ENCODE measurements at places on chromosomes 12 and 14.

DNA sequence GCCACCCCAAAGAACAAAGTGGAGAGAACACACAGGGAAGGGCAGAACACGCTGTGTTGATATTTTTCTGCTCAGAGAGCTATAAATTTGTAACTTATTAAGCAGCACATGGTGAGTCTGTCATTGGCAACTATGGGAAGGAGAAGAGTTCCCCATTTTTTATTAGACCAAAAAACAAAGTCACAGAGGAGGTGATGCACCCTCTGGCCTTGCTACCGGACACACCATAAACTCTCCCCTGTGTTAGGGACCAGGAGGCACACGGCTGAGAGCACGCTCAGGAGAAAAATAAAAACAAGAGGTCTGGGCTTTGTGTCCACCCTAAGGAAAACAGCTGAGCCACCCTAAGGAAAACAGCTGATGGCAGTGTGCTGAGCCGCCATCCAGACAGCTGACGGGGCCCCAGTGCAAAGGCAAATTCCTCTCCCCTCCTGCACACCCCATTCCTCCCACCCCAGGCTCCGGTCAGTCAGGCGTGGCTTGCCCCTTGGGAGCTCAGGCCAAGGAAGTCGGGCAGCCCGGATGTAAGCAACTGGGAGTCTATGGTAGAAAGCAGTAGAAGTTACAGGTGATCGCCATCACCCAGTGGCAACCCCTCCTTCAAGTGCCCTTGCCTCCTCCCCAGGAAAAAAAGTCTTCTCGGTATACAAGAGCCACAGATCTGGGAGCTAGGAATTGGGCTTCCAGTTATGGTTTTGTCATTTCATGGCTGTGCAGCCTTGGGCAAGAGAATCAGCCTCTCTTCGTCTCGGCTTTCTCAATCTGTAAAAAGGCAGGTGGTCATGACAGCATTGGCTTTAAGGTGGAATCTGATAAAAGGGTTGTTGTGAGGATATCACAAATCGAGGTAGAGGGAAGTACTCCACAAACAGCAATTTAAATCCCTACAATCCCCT lies 2.4 kb downstream of the PXN start:
- no peak for DNase-seq
- H3K36me3 ChIP-seq: no peaks in the 10 kb centered on the region
- peak overlapping the region; percentile 94 for H3K4me3 ChIP-seq
- H3K4me1 ChIP-seq: peaks cover 75% of the 10 kb centered on the region
- H3K27me3 ChIP-seq: no peaks in the 10 kb centered on the region

DNA sequence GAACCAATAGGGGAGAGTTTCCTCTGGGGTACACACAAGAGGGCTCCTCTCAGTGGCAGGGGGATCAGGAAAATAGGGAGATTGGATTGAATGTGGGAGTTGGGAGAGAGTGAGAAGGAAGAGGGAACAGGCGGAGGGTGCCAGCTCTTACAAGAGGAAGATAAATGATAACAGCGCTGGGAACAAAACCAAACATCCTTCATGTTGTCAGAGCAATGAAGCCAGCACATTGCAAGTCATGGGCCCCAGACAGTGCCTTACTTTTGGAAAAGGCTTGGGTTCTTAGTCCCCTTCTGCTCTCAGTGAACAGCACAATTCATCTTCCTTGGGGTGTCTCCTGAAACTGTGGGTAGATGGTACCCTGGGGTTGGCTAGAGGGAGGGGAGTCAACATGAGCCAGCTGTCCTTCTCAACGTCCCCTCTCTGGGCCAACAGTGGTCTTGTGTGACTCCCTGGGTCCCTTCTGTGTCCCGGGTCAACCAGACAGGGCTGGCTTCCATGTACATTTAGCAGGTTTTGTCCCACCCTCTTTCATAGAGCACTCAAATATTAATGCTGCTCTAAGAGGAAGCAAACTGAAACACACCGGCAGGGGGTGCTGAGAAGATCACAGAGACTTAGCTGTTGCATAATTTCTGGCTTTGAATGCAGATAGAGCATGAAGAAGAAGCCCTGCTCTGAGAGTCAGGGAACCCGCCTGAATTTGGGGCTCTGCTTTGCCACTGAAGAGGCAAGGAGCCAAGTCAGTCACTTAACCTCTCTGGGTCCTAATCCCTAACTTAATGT lies 138.5 kb downstream of the ESRRB start:
- H3K4me1 ChIP-seq: no peaks in the 10 kb centered on the region
- no peak overlapping the region for H3K4me3 ChIP-seq
- no peaks in the 10 kb centered on the region for H3K36me3 ChIP-seq
- H3K27ac ChIP-seq: no peak overlapping the region

DNA sequence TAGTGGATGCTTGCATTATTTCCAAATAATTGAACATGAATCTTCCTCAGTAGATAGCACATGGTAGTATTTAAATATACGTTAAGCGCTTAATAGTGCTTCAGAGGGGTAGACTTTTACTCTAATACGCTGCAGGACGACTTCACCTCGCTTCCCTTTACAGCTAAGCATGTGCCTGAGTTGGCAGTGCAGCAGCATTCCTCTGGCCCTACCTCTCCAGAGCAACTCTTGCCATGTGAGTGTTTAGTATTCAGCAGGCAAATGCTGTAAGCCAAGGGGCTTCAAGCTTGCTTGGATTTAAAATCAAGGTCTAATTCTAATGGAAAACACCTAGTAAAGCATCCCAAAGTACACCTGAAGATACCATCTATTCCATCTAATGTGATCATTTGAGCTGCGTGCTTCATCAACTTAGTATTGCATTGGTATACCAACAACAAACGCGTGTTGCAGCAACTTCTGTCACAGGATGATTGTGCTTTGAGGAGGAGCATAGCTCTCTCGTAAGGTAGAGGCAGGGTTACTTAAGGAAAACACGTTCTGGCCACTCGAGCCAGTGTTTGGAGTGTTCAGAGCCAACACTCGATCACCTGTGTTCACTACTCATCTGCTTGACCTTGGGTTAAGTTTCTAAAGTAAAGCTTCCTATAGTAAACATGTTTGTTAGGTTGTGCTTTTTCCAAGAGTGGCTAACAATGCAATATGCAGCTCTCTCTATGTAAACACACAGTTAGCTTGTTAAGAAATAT lies 60.6 kb downstream of the PIWIL1 start:
- H3K36me3 ChIP-seq: no peaks in the 10 kb centered on the region
- no peak overlapping the region for H3K27ac ChIP-seq
- H3K4me1 ChIP-seq: no peaks in the 10 kb centered on the region
- H3K27me3 ChIP-seq: no peaks in the 10 kb centered on the region
- no peak overlapping the region for H3K4me3 ChIP-seq

DNA sequence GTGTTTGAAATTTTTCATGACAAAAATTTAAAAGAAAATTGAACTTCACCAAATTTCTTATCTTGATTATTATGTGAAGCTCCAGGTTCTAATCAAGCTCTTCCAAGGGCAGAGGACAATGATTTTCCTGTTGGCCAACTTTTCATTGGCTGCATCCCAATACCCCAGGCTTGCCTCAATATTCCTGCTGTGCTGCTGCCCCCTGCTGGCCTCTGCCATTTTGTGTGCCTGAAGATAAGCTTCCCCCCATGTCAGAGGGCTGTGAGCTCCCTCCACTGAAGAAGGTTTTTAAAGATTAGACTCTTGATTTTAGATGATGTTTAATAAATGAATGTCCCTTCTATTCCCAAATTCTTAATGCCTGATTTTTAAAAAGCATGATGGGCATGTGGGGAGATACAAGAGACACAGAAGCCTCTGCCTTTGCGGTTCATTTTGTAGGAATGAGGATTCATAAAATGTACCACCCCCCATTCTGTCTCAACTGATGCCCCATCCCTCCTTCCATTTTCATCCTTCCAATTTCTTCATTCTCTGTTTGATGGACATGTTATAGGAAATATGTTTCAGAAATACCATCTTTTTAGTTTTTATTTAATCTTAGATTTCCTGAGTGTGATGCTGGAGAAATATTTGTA lies 76.7 kb upstream of the RGS6 start:
- no peaks in the 10 kb centered on the region for H3K36me3 ChIP-seq
- no peak overlapping the region for H3K27ac ChIP-seq
- H3K27me3 ChIP-seq: no peaks in the 10 kb centered on the region
- no peak overlapping the region for H3K4me3 ChIP-seq
- DNase-seq: no peak

DNA sequence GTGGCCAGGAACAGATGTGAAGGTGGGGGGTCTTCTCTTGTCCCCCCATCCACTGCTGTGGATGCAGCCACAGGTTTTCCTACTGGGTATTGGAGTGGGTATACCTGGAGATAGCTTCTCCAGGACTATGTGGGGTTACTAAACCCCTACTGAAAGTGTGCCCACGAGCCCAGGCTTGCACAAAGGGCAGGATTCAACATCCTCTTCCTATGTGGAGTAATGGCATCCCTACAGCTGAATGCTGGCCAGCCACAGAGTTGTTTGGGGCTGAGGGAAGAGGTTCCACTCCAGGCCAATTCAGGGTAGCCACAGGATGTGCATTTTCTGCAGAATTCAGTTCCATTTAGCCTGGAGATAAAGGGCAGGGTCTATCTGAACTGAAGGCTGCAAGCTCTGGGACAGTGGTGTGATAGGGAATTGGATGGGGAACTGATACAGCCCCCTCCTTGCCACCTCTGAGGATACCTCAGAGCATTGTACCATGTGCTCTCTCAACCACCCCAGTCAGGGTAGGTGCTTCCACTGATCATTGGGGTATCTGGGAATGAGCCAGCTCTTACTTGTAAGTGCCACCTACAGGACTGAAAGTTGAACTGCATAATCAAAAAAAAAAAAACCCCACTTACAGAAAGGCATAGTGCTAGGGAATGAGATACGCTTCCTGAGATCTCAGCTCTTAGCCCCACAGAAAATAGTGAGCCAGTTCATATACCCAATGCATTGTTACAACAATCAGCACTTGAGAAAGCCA lies 187.1 kb downstream of the KITLG start:
- no peaks in the 10 kb centered on the region for H3K27me3 ChIP-seq
- peaks cover 12% of the 10 kb centered on the region for H3K4me1 ChIP-seq
- no peaks in the 10 kb centered on the region for H3K36me3 ChIP-seq
- no peak overlapping the region for H3K4me3 ChIP-seq
- DNase-seq: no peak

GRCh38 chr12:9319842-9320173 lies 111.6 kb upstream of the PZP start:
- no peak for DNase-seq
- H3K4me3 ChIP-seq: no peak overlapping the region
- no peak overlapping the region for H3K27ac ChIP-seq
- no peaks in the 10 kb centered on the region for H3K4me1 ChIP-seq

DNA sequence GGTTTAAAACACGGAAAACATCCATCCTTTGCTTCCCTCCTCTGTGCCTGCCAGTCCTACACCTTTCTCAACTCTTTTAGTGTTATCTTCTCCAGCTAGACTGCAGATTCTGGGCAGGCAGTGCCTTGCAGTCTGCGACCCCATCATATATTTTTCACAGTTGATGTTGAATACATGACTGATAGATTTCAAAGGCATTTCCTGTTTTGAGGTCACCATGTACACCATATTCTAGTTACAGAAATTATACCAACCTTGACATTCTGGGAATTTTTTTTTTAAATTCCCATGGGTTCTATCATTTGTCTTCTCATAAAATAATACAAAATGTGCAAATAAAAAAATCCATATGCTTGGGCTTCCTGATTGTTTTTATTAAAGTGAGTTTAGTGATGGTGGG lies 16.6 kb downstream of the SOCS2 start:
- no peaks in the 10 kb centered on the region for H3K27me3 ChIP-seq
- H3K4me3 ChIP-seq: no peak overlapping the region
- no peak overlapping the region for H3K27ac ChIP-seq

DNA sequence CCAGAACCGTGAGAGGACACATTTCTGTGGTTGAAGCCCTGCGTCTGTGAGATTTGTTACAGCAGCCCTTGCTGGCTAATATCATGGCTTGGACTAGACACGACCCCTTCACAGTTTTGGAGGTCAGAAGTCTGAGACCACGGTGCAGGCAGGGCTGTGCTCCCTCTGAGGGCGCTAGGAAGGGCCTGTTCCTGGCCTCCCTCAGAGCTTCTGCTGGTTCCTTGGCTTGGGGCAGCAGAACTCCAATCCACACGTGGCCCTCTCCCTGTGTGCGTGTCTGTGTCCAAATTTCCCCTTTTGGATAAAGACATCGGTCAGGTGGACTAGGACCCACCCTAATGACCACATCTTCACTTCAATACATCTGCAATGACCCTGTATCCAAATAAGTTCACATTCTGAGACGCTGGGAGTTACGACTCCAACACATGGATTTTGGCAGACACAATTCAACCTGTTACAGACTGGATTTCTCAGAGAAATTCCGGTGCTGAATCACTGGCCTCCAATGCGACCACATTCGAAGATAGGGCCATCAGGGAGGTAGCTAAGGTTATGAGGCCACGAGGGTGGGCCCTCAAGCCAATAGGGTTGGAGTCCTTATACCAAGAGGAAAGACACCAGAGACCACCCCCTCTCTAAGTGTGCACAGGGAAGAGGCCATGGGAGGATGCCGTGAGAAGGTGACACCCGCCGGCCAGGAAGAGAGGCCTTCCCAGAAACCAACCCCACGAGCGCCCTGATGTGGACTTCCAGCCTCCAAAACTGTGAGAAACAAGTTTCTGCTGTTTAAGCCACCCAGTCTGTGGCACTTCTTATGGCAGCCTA lies 43.6 kb upstream of the PPP2R5C start:
- no peak overlapping the region for H3K4me3 ChIP-seq
- no peaks in the 10 kb centered on the region for H3K36me3 ChIP-seq
- peak; percentile 47 for DNase-seq
- H3K4me1 ChIP-seq: no peaks in the 10 kb centered on the region
- no peak overlapping the region for H3K27ac ChIP-seq

DNA sequence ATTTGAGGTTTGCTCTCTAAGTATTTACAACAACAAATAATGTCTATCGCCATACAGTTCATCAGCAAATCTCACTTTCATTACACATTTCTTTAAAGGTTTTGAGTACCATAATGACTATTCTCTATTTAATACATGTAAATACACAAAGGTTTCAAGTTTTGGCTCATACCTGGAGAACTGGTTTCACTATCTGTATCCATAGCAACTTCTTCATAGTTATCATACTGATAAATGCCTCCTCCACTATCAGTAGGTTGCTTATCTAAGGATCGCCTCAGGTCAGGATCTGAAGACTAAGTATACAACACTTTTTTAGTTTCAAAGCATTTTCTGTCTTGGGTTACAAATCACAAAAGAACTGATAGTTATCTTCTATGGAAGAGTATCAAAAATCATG lies 21.4 kb downstream of the ZFC3H1 start:
- no peak overlapping the region for H3K27ac ChIP-seq
- no peaks in the 10 kb centered on the region for H3K27me3 ChIP-seq
- no peak for DNase-seq
- H3K4me1 ChIP-seq: no peaks in the 10 kb centered on the region
- no peak overlapping the region for H3K4me3 ChIP-seq

- DNase-seq: peak; percentile 90
- no peak overlapping the region for H3K27ac ChIP-seq
- H3K36me3 ChIP-seq: no peaks in the 10 kb centered on the region
- no peaks in the 10 kb centered on the region for H3K4me1 ChIP-seq
These were observed 239.5 kb upstream of the SFSWAP start for GRCh38 chr12:131471271-131471905.

GRCh38 chr12:82818271-82819035 lies 131.7 kb downstream of the TMTC2 start:
- H3K27me3 ChIP-seq: no peaks in the 10 kb centered on the region
- H3K4me3 ChIP-seq: no peak overlapping the region
- H3K27ac ChIP-seq: no peak overlapping the region
- no peaks in the 10 kb centered on the region for H3K4me1 ChIP-seq
- no peak for DNase-seq
